ENCODE measurements at places on chromosomes 13 and 19.
A peak's percentile ranks its signal among the peaks of the same experiment; 100 is the strongest.

GRCh38 chr19:35806597-35806996, 6.0 kb downstream of the PRODH2 start:
- no peak for DNase-seq

GRCh38 chr13:82292334-82292733, 1589.9 kb downstream of the SLITRK1 start:
- DNase-seq = no peak

DNA sequence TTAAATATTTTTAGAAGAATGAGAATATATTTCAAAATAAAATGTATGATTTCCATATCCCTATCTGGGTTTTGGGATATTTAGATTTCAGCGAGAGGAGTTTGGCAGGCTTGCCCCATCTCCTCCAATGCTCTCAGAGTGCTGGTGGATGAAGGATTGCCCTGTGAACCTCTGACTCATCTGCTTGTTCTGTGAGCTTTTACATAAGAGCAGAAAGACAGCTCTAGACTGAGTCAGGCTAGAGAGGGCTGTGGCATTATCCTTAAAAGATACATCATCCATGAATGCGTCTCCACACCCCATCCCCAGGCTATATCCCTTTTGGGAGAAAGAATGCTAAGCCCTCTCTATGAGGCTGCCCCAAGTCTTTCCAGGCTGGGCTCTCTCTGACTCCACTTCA, 190.6 kb downstream of the TUBA3C start:
- DNase-seq = no peak

DNA sequence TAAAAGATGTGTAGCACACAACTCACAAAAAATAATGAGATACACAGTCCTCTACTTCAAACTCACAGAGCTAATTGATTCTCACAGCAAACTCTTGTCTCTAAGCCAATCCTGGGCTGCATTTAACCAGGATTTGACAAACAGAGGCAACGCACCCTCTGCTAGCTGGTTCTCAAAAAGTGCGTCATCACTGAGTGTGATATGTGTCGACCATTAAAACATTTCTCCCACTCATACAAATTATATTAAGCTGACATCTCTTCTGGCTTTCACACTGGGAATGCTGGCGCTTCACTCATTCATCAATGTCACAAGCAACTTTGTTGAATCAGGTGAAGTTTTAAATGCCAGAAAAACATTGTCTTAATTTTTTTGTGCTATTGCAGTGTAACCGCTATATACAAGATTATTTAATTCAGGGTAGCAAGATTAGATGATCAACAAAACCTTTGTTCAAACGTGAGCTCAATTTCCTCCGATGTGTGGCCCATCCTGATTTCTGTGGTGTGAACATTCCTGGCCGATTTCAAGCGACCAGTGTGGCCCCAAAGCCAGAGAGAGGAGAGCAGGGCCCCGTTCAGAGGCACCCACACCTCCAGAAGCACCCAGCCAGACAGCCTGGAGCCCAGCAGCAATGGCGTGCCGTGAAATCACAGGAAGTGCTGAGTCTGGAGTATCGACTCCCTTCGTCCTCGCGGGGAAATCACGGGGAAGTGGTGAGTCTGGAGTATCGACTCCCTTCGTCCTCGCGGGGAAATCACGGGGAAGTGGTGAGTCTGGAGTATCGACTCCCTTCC, 49.4 kb downstream of the RASA3 start:
- no peak for DNase-seq

DNA sequence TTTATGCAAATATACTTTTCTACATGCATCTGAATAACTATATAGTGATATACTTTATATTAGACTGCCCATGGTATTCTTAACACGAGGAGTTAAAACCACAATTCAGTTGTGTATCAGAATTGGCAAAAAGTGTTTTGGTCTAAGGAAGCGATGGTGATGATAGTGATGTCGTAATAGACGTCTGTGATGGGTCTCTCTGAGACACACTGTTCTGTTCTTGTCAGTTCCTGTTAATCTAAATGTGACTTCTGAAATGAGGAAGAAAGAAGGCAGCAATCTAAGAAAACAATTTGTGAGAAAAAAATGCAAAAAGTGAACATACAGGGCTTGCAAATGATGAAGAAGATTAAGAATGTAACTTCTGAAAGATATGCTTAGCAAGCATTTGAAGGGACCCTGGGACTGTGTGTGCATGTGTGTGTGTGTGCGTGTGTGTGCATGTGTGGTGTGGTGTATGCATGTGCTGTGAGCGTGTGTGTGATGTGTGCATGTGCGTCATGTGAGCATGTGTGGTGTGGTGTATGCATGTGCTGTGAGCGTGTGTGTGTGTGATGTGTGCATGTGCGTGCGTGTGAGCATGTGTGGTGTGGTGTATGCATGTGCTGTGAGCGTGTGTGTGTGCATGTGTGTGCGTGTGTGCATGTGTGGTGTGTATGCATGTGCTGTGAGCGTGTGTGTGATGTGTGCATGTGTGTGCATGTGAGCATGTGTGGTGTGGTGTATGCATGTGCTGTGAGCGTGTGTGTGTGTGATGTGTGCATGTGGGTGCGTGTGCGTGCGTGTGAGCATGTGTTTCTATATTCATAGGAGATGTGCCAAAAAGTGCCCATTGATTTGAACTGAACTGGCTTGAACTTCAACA, 131.8 kb downstream of the IRS2 start:
- no peak for DNase-seq

- DNase-seq = no peak
Observed at GRCh38 chr13:66780814-66781213, 449.3 kb downstream of the PCDH9 start.

- no peak for DNase-seq
Observed at GRCh38 chr19:11921852-11922495, 2.9 kb upstream of the ZNF700 start.

DNA sequence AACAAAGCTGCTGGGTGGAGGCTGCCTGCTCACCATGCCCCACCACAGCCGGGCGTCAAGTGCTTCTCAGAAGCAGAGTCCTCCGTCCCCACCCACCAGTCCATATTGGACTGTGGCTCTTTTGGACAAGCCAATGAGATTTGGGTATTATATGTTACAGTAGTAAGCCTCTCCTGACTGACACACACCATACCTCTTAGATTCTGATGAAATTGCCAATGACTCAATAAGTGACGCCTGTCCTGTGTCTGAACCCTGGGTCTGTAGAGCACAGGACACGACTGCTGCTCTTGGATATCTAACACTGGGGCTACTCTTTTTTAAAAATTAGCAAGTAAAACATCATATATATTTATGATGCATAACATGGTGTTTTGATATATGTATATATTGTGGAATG, 44.8 kb upstream of the UBAC2 start:
- DNase-seq = no peak

GRCh38 chr13:76852986-76853385, 33.2 kb downstream of the KCTD12 start:
- DNase-seq = no peak

GRCh38 chr13:44309794-44310757, 63.5 kb upstream of the SERP2 start:
- no peak for DNase-seq

- DNase-seq = no peak
Observed at GRCh38 chr13:84684804-84685203, 802.5 kb upstream of the SLITRK1 start.

GRCh38 chr19:38985262-38985661, 9.7 kb upstream of the FBXO17 start:
- DNase-seq = no peak

DNA sequence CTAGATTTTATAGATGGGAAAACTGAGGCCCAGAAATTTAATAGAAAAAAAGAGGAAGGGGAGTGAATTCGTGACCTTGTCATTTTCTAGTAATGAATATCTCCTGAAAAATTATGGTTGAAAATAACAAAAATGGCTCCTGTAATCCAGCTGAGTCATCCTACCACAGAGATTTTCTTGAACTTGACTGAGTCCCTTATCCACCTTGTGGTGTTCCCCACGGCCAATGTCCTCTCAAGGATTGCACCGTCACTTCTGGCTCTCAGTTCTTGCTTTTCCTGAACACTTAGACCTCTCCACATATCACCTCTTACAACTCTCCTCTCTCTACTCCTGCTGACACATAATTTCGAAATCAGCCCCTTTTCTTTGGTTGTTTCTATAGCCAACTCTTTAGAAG, 1.2 kb upstream of the KATNAL1 start:
- no peak for DNase-seq

DNA sequence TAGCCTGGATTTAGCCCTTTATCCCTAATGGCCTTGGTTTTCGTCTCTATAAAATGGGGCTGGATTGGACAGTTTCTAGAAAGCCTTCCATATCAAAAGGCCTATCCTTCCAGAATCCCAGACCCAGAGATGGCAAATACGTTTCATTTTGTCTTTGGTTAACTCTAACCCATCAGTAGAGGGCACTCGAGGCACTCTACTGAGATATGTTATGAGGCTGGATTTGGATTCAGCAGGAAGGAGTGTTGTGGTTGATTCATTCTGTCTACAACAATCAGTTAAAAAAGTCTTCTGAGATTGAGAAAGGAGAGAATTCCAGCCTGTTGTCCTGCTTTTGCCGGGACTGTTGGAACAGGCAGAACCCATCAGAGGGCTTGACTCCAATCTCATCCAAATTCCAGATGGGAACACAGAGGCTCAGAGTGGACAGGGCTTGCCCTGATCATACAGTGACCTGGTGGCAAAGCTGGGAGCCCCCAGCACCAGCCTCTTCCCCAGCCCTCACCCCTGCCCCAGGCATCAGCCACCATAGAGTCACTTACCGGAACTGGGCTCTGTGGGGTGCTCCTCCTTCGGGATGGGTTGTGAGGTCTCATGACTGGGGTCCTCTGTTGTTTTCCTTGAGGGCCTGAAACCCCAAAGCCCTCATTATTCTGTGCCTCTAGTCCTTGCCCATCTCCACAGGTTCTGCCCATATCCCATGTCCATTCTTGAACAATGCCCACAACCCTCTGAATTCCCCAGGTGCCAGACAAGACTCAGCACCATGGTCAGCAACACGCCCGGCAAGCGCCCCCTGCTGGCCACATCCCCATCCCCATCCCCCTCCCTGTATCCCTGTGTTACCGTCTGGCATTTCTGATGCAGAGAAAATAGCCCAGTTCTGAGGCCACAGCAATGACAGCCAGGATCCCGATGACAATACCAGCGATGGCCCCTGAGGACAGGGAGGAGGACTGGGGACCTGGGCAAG, 12.3 kb upstream of the ZNF180 start:
- peak; percentile 29 for DNase-seq

DNA sequence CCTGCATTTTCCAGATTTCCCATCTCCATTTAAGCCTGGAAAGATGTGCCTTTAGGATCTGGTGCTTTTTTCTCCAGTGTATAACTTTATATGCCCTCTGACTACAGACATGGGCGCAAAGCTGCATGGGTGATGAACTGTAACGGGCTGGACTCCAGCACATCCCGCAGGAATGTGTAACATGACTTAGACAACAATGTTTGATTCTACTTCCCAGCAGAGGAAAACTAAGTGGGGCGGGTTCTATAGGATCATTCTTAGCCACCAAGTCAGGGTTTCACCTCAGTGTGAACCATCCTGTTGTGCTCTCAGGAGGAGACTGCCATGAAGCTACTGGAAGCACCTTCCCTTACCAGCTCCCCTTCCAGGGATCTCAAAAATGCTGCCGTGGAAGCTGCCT, 93.2 kb upstream of the SERP2 start:
- peak; percentile 75 for DNase-seq

GRCh38 chr13:76397413-76397812, 488.8 kb downstream of the KCTD12 start:
- DNase-seq = no peak

DNA sequence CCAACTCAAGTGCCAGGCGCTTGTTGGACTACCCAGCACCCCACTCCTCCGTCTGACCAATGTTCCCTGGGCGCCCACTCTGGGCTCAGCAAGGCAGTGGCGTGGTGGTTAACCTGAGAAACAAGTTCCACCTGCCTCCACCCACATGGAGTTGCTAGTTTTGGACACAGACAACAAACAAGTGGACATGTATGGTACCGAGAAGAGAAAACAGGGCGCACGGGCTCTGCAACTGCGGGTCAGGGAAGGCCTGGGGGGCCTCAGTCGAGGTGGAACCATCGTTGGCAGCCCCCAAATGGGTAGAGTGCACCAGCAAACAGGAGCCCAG, 2.5 kb downstream of the MIER2 start:
- no peak for DNase-seq

DNA sequence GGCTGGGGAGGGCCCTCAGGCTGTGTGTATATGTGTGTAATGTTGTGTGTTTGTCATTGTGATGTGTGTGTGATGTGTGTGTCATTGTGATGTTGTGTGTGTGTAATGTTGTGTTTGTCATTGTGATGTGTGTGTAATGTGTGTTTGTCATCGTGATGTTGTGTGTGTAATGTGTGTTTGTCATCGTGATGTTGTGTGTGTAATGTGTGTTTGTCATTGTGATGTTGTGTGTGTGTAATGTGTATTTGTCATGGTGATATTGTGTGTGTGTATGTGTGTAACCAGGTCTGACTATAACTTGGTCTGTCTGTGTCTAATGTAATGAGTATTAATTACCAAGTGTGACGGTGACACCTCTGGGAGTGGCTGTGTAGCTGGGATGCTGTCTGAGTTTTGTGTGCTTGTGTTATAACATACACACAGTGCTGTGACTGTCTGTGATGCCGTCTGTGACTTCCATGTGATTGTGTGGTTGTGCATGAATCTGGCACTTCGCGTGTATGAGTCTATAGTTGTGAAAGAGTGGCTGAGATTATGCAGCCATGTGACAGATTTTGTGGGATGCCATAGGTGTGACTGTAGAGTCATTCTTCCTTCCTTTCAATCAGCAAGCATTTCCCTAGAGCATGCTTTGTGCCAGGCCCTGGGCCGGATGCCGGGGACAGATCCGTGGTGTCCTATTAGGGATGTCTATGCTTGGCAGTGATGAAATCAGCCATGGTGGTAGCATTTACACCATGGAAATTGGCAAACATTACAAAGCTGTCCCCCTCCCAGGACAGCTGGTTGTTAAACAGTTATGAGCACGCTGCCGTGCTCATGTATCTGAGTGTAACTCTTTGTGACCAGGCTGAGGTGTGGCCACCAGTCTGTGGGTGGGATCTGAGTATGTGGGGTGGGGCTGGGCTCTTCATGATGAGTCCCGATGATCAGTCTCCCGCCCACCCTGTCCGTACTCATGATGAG, 6.4 kb downstream of the TNFSF14 start:
- DNase-seq = no peak

DNA sequence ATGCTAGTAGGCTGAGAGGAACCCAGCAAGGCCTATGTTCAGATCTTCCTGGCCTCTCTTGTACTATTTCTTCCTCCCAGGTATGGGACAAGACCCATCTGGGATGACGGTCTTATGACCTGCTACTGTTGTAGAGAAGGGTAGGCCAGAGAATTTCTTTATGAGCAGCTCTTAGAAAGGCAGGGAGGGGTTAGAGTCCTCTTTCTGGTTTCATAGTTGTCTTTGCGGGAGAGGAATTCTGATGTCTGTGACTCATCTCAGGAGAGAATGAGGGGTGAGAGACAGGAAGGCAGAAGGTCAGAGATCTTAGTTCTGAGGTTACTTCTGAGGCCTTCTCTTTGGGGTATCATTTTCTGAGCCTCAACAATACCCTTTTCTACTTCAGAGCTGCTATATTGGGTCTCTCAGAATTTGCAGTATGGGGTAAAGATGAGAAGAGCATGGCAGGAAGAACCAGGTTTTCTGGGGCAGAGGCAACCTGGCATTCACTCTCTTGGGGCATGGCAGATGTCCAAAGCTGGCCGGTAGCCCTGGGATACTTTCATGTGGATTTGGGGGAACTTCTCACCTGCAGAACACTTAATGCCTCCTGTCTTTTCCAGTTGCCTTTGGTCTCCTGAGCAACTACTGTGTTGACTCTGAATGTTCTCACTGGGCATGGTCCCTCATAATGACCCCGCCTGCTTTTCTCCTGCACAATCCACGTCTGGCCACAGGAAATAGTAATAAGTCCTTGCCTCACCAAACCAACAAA, 154.4 kb downstream of the GGACT start:
- DNase-seq = peak; percentile 76

GRCh38 chr19:48915757-48916156, 15.6 kb downstream of the NUCB1 start:
- DNase-seq = no peak
